Stimulated activated CD4-positive, alpha-beta T cell treated with anti-CD3 and anti-CD28 coated beads, Interleukin-12 subunit alpha, Interleukin-12 subunit beta, amount 100 ng/mL, for 24 hours (primary cell): ENCODE measurements at places on chromosomes 1 and 21.

DNA sequence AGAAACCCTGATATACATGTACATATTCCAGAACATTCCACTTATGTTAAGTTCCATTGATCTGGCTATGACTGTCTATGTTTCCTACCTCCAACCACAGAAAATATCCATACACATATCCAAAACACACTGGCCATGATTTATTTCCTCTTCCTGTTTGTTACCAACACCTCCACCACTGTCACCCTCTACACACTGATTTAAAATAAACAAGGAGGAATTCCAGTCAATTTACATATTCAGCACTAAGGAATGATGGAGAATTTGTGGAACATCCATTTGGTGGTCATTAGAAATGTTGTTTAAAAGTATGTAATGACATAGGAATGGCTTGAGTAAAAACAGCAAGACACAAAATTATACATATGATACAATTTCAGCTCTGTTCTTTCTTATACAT is 5.5 kb upstream of the STX6 start:
- DNase-seq, result no peak

- DNase-seq, result no peak
Observed at GRCh38 chr1:80447526-80447925, 1353.2 kb upstream of the ADGRL2 start.

DNA sequence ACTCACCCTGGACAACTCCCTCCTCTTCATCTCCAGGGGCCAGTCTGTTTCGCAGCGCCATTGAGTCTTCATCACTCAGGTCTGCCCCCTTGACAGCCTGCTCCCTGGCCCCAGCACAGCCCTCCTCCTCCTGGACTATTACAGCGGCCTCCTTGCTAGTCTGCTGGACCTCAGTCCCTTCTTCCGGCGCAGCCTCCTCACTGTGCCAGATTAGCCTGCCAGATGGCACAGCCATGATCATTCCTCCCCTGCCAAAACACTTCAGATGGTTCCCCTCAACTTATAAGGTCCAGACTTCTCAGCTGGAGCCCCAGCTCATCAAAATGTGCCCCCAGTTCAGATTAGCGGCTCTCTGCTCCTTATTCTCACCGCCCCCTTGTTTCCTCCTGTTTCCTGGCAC is 7.0 kb upstream of the CELSR2 start:
- DNase-seq, result no peak

DNA sequence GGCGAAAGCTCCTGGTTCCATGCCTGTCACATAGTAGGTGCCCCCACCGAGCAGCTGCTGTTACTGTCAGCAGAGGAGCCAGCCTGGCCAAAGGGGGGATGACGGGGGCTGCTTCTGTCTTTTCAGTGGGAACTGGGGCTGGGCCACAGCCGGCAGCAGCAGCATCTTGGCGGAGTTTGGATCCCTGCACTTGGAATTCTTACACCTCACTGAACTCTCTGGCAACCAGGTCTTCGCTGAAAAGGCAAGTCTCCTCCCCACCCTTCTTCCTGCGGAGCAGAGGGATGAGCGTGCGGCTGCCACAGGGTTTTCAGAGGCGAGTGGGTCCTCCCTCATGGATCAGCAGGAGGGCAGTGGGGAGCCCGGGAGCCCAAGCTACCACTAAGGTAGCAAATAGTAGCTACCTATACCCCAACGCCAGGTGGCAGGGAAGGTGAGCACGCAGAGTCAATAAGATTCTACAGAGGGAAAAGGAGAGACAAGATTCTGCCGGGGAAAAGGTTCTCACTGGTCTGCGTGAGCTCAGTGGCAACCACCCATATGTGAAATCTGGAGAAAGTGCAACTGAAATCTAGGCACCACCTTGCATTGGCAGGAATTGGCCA is 41.4 kb upstream of the SELENON start:
- DNase-seq, result no peak

- no peak for DNase-seq
Observed at GRCh38 chr21:26389971-26390641, 183.0 kb downstream of the CYYR1 start.

DNA sequence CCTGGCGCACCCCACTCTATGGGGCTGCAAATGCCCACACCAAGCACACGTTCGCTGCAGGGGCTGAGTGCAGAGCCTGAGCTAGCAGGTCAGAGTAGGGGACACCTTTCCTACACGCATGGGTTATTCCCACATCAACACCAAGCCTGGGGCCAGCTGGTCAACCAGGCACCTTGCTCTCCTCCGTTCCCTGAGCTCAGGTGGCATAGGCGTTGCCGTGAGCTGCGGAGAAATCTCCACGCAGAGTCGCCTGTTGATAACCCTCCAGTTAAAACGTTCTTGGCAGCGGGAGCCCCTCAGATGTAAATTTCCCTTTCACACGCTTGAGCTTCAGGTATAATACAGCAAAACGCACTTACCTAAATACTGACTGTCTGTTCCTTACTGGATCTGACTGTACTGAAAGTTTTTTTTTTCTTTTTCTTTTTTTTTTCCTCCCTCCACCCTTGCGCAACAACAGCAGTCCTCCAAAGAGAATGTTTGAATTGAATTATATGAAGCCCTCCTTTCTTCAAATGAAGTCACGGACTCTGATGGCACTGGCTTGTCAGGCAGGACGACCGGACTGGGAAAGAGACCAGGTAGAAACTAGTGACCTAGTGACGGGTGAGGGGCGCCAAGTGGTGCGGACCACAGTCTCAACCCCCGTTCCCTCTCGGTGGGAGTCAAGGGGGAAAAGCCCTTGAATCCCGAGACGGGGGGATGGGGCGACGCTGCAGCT is 2.1 kb downstream of the BRINP3 start:
- no peak for DNase-seq
